Stimulated activated naive CD4-positive, alpha-beta T cell (primary cell): ENCODE measurements at places on chromosomes 12 and 14.

DNA sequence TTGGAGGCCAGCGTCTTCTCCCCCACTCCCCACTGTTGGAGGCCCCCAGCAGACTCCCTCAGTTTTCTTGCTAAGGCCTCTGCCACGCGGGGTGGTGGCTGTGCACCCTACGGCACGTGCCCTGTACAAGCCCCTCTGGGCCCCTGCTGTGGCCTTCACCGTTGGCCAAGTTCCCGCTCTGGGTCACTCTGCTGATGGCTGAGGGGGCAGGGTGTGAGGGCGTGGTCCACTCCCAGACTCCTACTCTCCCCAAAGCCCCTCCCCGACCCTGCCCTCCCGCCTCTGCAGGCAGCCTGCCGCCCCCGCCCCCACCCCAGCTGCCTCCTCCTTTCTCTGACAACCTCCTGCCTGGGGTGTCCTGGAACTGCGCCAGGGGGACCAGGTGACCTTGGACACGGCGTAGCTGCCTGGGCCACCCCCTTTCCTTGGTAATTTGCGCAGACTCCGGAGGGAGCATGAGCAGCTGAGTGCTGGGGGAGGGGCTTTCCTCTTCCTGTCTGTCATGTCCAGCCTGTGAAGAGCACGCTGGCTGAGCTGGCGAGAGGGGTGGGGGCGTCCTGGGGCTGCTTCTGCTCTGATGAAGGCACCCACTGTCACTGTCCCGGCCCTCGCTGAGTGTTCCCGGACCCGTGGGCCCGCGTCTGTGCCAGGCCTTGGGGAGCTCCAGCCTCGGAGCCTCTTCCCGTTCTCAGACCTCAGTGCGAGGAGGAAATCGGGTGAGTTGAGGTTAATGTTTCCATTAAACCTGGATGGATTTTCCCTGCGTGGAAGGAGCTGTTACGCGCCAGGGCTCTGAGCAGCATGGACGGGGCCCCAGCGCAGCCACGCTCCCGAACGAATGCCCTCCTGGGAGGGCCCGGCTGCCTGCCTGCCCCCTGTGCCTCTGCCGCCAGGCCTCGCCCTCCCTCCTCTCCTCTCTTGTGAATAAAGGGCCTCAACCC is 85.0 kb downstream of the KIF26A start:
- no peak for DNase-seq

DNA sequence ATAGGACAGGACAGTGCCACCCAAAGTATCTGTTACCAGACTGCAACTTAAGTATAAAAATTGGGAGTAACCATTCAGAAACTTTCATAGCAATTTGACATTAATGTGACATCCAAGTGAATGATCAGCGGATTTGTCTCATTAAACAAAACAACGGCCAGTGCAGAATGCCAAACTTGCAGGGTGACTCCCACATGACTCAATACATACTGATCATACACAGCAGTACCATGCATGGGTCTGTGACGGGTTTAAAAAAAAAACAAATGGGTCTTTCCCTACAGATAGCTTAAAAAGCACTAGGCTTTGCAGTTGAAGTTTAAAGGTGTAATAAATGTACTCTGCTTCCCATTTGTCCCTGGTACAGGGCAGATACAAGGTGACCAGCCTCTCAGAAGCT is 116.6 kb downstream of the SLC35F4 start:
- DNase-seq: no peak

- DNase-seq: no peak
Measured at GRCh38 chr12:65324551-65324950, 46.1 kb downstream of the MSRB3 start.

GRCh38 chr14:89641495-89642175 is 224.6 kb upstream of the FOXN3 start:
- DNase-seq: peak; percentile 12

DNA sequence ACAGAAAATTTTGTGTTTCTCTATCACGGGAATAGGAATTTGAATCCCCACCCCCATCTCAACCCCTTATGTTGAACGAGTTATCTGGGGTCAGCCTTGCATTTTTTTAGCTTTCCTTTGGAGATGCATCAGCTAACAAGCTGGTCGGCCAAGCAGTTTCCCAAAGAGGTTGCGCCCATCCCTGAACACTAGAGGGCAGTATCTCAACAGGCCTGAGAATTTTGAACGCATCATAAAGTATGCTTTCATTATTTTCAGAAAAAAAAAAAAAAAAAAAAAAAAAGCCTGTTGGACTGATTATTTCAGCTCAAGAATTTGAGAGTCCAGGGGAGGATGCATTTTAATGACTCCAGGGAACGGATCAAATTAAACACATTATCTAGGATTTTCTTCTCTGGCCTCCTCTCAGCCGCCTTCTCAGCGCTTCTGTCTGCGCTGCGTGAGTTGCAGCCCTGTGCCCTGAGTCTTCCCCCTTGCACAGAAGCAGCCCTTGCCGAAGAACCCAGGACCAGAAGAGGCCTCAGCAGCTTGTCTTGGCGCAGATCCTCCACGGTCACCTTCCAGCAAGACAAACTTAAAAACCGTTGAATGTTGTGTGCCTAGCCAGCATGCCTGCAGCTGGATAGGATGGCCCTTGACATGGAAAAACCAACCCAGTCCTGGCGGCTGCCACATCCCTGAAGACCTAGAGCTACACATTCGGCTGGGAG is 76.6 kb upstream of the GZMB start:
- peak; percentile 10 for DNase-seq

- DNase-seq: no peak
Measured at GRCh38 chr12:75455839-75456238, 24.7 kb upstream of the GLIPR1 start.

DNA sequence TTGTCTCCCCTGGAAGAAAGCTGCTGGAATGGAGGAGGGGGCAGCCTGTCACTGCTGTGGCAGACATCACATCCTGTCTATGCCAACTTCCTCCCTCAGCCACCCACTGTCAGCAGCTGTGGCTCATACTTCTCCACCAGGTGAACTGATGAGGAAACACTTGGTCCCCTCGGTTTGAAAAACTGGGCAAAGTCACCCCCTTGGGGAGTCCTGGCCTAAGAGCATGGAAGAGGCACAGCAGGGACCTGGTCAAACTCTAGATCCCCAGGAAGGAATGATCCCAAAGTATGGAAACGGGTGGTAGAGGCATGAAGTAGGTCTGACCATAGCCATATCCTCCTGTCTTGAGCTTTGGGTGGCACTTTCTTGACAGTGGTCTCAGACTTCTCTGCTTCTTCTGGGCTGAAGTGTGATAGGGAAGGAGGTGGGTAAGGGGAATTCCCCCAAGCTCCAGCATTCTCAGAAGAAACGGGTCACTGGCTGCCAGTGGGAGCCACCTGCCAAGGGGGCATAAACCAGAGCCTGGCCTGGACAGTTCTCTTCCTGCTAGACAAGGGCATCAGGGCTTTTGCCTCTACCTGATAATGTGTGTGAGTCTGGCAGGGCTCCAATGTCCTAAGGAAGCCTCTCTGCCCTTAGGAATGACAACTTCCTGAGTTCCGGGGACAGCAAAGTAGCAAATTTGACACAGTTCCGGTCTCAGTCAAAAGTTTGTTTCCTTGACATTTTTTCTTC is 36.0 kb downstream of the FMNL3 start:
- DNase-seq: peak; percentile 46

DNA sequence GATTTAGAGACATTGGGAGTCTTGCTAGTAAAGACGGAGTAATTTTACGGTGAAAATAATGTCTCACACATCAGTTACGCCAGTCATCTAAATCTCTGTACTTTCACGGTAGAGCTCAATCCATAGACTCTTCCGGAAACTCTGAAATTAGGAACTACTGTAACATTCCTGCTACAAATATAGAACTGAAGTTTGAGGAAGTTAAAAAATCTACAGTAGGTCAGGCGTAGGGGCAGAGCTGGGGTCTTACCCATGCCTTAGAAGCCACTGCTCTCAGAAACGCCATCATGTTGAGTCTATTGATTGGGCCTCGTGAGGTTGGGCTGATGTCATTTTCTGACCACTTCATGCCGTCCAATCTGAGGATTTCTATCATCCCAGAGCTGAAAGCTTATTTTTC is 1029.8 kb upstream of the TMEM132C start:
- no peak for DNase-seq

- no peak for DNase-seq
Measured at GRCh38 chr12:57604992-57605810, 577 bp downstream of the DTX3 start.

DNA sequence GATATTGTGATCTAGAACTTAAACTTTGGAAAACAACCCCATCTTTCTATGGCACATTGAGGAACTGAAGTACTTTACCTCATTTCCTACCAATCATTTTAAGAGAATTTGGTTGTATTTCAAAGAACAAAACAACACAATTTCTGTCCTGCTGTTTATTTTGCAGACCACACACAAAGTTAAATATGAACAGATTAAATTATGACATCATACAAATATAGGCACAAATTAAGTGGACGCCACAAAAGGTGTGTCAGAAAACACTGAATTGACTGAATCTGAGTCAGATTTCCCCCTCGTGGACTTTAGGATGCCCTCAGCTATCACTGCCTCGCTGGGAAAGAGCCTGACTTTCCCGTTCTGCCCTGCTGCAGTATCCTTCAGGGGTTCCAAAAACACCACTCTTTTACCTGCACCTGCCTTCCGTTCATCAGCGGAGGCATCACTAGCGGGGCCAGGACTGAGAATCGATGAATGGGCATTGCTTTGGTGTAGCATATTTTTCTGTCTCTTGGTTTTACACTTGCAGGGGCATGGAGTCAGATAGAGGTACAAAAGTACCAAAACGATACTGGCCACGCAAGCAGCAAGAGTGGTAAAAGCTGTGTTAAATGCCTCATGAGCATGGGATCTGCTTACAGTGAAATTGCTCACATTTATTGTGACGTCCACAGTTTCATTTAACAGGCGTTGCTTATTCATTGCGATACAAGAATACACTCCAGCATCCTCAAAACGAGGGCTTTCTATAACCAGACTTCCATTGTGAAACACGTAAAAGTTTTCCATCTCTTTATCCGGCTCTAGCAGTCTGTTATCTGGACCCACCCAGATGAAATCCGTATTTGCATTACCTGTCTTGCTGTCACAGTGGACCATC is 2.0 kb upstream of the PCED1B start:
- DNase-seq: no peak

DNA sequence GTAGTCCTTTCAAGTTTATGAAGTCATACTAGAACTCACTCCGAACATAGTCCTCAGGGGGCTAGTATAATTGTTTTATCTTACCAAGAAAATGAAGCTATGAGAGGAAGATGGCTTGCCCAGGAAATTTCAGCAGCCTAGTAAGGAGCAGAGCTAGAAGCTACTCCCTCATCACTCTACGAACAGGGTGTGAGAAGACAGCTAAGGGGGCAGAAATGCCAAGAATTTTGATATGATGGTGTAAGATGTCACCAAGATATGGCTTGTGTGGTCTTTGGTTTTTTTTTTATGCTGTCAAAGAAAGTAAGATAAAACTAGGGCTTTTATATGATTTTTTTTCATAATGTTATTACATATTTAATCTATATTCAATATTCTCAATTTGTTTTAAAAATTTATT is 47.6 kb downstream of the PRICKLE1 start:
- no peak for DNase-seq

DNA sequence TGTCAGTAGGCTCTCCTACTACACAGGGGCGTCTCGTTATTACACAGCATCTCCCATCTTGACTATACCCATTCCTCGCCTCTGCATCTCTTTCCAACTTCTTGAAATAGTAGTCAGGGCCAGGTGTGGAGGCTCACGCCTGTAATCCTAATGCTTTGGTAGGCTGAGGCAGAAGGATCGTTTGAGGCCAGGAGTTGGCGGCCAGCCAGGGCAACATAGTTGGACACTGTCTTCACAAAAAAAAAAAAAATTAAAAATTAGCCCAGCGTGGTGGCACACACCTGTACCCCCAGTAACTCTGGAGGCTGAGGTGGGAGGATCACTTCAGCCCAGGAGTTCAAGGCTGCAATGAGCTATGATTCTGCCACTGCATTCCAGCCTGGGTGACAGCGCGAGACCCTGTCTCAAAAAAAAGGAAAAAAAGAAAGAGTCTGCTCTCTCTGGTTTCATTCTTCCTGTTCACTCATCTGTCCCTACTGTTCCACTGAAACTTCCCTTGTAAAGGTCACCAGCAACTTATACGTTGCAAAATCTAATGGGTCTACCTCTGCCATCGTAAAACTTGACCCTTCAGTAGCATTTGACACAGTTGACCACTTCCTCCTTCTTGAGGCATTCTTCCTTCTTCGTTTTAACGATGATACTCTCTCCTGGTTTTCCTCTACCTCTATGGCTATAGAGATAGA is 41.0 kb upstream of the PTGR2 start:
- DNase-seq: no peak

DNA sequence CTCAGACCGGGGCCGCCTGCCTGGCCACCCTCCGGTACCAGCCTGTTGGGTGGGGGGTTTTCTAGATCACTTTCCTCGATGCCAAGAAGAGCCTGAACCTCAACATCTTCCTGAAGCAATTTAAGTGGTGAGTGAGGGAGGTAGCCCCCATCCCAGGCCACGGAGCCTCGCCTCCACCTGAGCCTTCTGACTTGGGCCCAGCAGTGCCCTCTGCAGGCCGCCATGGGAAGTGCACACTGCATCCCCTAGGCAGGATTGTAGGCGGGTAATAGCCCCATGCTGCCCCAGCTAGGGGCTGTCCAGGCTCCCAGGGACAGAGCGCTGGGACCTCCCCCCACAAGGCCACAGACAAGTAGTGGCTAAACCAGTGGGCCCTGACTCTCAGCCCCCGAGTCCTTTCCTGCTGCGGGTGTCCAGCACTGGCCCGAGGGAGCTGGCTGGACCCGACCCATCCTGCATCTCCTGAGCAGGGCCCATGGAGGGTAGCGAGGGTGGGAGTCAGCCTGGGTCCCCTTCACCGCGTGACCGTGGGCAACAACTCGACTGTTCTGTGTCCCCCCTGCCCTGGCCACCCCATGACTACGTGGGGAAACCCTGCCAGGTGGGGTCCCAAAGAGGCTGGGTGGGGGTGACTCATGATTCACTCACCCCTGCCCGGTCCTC is 15.3 kb upstream of the ADSS1 start:
- DNase-seq: peak; percentile 71
